NB4 (cell line): ENCODE measurements at places on chromosomes 1 and 21.

GRCh38 chr1:45924736-45925135 lies 121.3 kb downstream of the MAST2 start:
- no peak for DNase-seq

DNA sequence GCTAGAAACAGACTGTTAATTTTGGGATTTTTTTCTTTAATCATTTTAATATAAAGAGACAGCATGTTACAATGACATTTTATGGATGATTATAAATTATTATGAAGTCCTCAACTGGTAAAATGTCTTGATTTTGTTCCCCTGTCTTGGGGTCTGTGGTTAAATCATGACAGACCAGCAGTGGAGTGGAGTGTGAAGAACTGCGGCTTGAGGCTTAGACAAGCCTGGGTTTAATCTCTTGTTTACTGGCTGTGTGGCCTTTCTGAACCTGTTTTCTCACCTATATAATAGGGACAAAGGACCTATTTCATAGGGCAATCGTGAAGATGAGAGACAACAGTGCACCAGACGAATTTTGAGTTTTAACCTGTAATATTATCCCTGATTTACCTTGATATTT lies 1.8 kb upstream of the UMODL1 start:
- DNase-seq, result no peak

DNA sequence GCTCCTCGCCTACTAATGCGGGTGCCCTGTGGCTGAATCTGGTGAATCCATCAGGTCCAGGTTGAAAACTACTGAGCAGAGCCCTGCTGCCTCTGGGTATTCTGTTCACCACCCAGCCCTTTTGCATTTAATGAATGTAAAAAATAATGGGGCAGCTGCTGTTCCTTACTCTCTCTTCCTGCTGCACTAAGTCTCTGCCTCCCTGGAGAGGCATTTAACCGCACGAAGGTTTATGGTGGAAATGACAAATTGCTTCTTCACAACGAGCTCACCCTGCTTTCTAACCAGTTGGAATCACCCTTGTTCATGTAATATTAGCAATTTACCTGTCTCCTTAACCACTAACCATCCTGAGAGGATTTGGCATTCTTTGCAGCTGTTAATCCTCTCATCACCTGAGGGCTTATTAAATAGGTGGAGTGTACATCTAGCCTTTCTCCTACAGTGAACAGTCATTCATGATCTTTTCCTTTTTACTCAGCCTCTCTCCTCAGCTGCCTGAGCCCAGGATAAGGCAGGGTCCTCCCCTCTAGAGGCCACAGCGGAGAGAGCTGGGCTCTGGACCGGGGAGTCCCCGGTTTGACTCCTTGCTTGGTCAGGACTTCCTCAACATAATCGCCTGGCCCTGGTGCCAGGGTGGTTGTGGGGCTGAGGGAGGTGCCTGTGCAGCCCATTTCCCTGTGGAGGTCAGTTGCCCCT lies 97.6 kb downstream of the NOS1AP start:
- no peak for DNase-seq

DNA sequence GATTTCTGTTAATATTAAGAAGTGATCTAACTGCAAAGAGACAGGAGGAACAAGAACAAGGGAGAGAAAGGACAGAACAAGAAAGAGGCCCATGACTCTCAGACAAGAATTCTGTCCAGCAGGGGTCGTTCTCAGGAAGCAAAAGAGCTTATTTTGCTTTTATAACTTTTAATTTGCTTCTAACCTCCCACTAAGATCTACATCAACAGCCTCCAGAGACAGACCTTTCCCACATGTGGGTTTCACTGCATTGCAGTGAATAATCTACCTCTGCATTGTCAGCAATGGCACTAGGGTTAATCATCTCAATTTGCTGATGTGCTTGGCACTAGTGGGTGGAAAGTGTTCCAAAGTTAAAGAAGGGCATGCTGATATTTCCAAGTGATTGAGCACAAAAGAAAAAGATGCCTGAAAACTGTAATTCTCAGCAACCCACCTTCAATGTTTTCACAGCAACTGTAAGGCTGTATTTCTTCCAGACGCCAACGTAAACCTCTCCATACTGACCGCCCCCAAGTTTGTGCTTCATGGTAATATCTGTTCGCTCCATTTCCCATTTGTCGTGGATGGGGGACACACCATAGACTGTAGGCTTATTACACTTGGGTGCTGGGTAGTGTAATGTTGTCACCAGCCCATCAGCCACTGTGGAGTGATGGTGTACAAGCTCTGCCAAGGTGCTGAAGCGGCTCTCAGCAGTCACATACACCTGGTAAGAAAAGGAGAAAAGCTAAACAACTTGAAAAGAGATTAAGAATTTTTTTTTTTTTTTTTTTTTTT lies 39.5 kb downstream of the TOR3A start:
- peak; percentile 62 for DNase-seq

- no peak for DNase-seq
These were observed 52.2 kb downstream of the MAP3K7CL start for GRCh38 chr21:29182691-29183092.

- no peak for DNase-seq
These were observed 7.2 kb downstream of the TUFT1 start for GRCh38 chr1:151547119-151547899.

- DNase-seq, result no peak
These were observed 10.9 kb upstream of the GNB1 start for GRCh38 chr1:1901641-1902294.
